ENCODE measurements at places on chromosomes 2 and 18.

GRCh38 chr2:660586-661359, 16.4 kb downstream of the TMEM18 start:
- no peak for DNase-seq

DNA sequence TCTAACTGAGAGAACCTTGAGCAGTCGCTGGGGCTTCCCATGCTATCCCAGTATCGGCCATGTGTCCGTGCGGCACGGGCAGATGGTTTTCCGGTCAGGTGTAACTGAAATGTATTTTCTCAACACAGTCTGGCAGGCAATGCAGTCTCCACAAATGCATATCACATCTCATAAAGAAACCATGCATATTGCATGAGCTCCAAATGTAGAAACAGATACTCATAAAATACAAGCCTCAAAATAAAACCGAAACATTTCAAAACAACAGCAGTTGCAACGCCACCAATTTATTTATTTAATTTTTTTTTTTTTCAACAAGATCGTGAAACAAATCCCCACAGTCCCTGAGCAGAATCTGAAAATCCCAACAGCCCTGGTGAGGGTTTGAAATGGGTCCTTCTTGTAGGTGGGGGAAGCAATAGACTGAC, 299.4 kb downstream of the LPIN1 start:
- DNase-seq, result no peak

DNA sequence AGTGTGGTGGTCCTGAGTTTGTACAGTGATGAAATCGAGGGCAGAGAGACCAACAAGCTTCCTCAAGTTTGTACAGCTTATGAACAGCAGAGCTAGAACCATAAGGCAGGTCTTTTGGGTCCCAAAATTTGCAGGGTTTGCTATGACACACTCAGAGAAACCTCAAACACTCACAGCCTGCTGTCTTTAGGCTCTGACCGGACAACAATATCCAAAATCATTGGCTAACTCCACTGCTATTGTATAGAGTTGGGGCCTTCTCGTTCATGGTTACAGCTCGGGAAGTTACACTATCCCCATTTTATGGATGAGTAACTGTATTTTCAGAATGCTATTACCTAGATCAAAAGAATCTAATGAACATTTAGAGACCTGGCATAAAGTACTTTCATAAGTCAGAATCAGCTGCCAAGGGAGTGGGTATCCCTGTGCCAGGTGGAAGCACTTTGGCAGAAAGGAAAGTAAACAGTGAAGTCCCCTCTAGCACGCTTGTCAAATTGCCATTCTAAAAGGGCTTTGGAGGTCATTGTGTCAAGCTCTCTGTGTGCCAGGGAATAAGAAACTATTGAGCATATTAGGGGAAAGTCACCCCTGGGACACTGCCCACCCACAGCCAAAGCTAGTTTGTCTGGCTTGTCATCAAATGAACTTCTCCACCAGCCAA, 331.8 kb downstream of the ALK start:
- no peak for DNase-seq

GRCh38 chr2:88603146-88603545, 24.1 kb downstream of the EIF2AK3 start:
- no peak for DNase-seq

DNA sequence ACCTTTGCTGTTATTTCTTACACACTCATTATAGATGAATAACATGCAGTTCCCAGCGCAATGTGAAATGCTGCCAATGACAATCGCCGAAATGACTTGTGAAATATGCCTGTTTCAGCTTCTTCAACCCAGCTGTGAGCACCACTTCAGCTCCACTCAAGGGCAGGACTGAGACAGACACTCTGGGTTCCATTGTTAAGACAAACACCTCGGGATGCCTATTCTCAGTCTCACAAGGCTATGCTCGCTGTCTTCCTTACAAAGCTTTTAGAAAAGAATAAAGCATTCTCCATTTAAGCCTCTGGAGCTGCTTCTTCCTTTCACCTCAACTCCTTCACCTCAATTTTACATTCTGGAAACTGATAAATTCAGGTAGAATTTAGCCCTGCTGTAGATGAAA, 4.2 kb downstream of the CBLN2 start:
- no peak for DNase-seq

DNA sequence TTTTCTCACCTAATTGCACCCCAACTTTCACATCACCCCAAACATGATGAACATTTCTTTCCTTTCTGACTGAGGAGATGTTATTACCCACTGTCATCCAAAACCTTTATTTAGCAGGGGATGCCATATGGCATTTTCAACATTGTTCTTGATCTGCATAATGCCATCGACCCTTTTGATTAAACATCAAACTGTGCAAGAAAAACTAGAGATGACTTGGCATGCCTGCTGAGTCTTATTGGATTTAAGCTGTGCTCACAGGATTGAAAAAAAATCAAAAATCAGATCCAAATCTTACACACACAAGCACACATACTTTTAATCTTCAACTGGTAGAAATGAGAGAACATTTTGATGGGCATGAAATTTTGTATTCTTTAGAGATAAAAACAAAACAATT, 536.0 kb downstream of the TMX3 start:
- DNase-seq, result no peak

- DNase-seq, result no peak
Observed at GRCh38 chr2:218422403-218423086, 3.6 kb downstream of the VIL1 start.

- DNase-seq, result peak; percentile 97
Observed at GRCh38 chr2:9423100-9423921, at the start of the genes CPSF3 and ITGB1BP1. Gene CPSF3 (plus strand): TSS chr2:9423654. CDS start chr2:9423774, 120 bp downstream. Gene ITGB1BP1 (minus strand): TSS chr2:9423528. CDS start chr2:9418697, 4,831 bp downstream.
